ENCODE measurements at places on chromosomes 13 and 19. TPM values are rescaled to one million over a fixed set of nuclear protein-coding genes. Genes with fewer than 3 reads are reported as not detected.

Gene IL17D
- 2.2 TPM for total RNA-seq

Gene ZNF667
- total RNA-seq: 0.24 TPM

Gene ERCC1
- total RNA-seq: 185 TPM

- DNase-seq: no peak
These were observed 1.5 kb downstream of the CD37 start for GRCh38 chr19:49336482-49337266.

Gene KLK14
- not detected for total RNA-seq

Gene ZNF284
- 1.3 TPM for total RNA-seq

GRCh38 chr13:40351537-40352379, 314.7 kb downstream of the FOXO1 start:
- no peak for DNase-seq

Gene EML2
- 6.7 TPM for total RNA-seq

Gene CDC16
- 22.2 TPM for total RNA-seq

- no peak for DNase-seq
These were observed 884 bp upstream of the CBY2 start for GRCh38 chr13:45700971-45701900.

- no peak for DNase-seq
These were observed 14.9 kb downstream of the ZIC5 start for GRCh38 chr13:99956473-99957349.

DNA sequence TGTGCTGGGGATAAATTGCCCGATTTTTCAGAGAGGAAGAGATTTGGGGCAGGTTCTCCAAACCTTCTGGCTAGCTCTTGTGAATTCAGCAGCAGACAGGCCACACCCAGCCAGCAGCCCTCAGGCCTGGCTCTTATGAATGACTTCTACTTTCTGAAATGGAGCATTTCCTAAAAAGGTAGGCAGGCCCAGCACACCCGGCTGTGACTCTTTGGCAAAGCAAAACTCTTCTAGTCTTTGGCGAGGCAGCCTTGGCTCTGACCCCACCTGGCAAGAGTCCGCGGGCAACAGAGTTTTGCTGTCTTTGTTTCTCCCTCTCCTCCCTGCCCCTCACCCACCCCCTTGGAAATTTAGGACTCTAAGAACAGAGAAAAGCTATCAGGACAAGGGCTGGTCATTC, 221.2 kb downstream of the ZNF536 start:
- no peak for DNase-seq

Gene UPF3A
- total RNA-seq: 9.1 TPM

GRCh38 chr13:97221046-97221445, 1.1 kb upstream of the MBNL2 start:
- no peak for DNase-seq

DNA sequence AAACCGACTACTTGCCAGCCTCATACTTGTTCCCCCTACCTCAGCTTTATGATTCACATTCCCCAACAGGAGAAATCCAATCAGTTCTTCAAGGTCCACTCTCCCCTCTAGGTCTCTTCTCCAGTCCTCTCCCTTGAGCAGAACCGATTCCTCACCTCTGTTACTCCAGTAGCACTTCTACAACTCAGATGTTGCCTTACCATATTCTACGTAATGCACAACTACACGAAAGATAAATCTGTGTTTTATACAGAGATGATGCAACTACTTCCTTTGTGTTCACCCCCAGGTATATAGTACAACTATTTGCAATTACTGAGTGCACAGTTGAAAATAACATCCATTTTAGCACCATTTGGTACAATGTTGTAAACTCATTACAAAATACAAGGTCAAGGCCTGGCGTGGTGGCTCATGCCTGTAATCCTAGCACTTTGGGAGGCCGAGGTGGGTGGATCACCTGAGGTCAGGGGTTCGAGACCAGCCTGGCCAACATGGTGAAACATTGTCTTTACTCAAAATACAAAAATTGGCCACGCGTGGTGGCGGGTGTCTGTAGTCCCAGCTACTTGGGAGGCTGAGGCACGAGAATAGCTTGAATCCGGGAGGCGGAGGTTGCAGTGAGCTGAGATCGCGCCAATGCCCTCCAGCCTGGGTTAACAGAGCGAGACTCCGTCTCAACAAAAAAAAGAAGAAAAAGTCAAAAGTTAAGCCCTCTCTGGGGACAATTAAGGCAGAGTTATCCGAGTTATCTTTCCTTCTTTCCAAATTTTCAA, 2.8 kb upstream of the WBP4 start:
- DNase-seq: no peak

Gene CPT1C
- total RNA-seq: 0.26 TPM

- DNase-seq: no peak
These were observed 30.6 kb downstream of the GSX1 start for GRCh38 chr13:27822873-27823311.

- DNase-seq: no peak
These were observed 7.8 kb downstream of the MIR17HG start for GRCh38 chr13:91355099-91355825.

- DNase-seq: no peak
These were observed 11.0 kb downstream of the IFNL1 start for GRCh38 chr19:39307046-39307821.

- DNase-seq: no peak
These were observed at the start of gene EXOC3L2 for GRCh38 chr19:45245334-45245787. EXOC3L2 (minus strand) TSS chr19:45245407; CDS start chr19:45239045, 6,362 bp downstream.

GRCh38 chr13:66207610-66208009, 1022.5 kb downstream of the PCDH9 start:
- no peak for DNase-seq
